ENCODE measurements at places on chromosomes 11 and 22.

DNA sequence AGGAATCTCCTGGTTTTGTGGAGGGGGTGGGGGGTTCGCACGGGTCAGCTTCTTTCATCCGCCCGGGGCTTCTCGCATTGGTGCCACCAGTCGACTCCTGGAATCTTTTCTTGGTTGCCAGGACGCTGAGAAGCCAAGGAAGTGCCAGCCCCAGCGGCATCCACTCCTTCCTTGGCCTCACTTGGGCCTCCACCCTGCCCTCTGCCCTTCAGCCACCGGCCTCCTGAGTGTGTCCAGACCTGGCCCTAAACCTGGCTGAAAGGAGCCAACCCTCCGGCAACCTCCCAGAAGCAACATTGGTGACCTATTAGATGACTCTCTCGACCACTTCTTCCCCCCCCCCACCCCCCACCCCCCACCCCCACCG is 518 bp upstream of the GALNT18 start:
- DNase-seq = no peak

- DNase-seq = no peak
Measured at GRCh38 chr11:134337051-134337450, 5.3 kb downstream of the GLB1L2 start.

GRCh38 chr22:44850946-44851345 is 98.6 kb downstream of the ARHGAP8 start:
- no peak for DNase-seq

GRCh38 chr11:11608783-11609232 is 13.0 kb downstream of the GALNT18 start:
- DNase-seq = peak; percentile 19

GRCh38 chr22:33224841-33225240 is 166.7 kb upstream of the SYN3 start:
- DNase-seq = no peak

DNA sequence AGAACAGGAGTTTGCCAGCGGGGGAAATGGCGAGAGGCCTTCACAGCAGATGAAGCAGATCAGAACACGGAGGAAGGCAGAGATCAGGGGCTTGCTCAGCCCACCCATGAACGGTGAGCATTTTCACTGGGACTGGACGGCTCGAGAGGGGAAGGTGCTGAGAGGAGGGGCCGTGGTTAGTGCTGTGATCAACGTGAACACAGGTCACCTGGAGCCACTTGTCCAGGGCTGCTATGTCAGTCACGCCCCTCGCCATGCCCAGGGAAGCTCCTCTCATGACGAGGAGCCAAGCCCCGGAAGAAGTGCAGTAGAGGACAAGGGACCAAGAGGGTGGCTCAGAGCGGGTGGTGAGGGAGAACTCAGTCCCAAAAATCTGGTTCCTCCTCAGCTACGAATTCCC is 7.0 kb downstream of the PLA2G6 start:
- DNase-seq = no peak

DNA sequence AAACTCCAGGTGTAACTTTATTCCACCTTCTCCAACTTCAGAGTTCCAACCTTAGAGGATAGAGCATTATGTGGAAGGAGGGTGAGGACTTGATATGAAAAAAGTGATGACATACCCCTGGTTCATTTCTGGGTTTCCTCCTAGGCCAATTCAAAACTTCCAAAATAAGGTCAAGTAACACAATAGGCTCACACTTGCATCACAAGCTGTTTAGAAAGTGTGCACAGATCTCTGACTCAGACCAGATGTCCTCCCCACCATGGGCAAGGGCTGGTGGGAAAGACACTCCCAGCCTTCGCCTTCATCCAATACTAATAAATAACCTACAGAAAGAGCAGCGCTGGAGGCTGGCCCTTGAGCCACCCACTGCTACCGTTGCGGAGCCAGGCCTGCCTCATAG is 5.8 kb upstream of the BUD13 start:
- DNase-seq = no peak

DNA sequence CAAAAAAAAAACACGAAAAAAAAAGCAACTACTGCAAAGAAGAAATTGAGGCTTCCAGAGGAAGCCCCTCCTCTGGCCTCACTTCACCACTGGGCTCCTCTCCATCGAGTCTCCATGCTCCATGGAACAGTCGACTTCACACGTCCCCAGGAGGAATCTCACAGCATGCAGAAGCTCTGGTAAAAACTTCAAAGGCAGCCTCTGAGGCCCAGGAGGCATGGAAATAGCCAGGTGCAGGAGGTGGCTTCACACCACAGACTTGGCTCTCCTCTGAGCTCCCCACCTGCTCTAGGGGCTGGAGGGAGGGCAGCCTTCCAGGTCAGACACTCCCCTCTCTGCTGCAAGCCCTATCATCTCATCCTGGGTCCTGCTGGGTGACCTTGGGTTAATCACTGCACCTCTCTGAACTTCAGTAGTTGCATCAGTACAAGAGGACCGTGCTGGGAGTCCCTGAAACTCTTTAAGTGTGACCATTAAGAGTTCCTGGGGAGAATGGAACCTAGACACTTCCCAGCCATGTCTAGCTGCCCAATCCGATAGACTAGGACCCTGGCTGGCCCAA is 8.2 kb downstream of the PDE2A start:
- no peak for DNase-seq

DNA sequence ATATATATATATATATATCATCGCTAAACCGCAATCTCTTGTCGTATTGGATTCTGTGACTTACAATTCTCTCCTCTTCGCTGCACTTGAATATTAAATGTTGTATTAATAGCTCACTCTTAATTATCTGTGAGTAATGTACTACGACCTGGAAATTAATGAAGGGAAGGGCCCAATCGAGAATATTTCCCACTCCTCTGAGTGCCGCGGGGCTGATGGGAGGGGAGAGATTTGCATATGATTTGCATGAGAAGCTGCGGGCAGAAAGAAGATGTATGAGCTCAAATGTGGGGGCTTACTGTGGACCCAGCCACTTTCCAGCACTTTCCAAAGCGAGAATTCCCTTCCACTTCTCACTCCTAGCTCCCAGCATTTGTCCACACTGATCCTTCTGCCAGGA is 141.2 kb downstream of the MN1 start:
- no peak for DNase-seq

DNA sequence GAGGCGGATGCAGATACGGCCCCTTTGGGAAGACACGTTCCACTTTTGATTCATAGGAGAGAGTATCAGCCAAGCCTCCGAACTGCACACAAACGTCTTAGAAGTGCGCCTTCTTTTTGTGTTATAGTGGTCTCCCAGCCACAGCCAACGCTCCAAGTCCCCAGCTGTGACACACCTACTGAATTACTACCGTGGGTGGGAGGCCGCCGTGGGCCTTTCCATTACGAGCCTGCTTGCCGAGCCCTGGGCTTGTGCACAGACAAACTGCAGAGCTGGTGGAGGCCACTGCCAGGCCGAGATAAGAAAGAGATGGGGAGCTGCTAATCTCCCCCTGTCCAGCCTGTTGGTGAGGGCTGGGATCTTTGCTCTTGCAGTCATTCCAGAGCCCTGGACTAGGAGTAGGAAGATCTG is 761 bp downstream of the HMBS start:
- no peak for DNase-seq

GRCh38 chr11:108302121-108302785 is 79.4 kb downstream of the ATM start:
- no peak for DNase-seq

DNA sequence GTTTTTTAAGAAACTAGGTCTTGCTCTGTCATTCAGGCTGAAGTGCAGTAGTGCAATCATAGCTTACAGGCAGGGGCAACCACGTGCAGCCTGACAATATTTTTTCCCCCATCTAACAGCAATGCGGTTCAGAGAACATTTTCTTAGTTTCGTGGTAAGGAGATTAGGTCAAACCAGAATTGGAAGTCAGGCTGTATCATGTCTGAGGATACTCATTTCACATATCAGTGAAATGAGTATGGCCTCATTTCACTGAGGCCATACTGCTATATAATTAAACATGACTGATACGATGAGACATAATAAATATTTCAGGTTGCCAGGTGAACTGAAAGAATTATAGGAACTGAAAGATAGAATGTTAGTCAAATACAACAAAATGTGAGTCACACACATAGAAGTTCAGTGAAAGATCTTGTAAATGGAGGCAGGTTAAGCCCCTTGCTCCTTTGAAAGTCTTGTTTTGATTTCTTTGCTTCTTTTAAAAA is 32.5 kb upstream of the IZUMO1R start:
- no peak for DNase-seq

DNA sequence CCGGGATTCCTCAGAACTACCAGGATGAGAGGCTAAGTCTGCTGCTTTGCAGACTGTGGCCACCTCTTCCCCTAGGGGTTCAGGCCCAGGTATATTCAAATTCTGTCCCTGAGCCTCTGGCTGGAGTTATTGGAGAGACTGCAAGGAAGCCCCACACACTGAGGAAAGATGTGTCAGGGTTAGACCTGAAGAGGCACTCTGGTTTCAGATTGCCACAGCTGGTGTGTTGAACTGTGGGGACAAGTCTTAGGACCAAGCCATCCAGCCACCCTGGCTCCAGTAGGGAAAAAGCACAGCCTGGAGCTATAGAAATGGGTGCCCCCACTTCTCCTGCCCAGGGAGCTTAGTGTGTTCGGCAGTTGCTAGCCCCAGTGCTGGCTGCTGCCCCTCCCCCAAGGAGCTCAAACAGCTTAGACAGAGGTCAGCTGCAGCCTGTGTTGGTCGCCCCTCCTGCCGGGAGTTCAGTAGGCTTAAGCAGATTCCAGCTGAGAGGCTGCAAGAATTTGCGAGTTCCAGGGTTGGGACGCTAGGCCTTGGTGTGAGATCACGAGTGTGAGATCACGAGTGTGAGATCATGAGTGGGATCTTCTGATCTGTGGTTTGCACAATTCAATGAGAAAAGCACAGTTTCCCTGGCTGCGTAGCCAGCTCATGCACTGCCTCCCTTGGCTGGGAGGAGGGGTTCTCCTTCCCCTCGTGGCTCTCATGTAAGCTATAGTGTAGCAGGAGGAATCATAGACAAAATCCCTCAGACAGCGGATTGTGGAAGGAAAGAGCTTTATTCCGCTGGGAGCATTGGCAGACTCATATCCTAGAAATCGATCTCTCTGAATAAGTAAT is 552.1 kb upstream of the CHORDC1 start:
- DNase-seq = no peak

GRCh38 chr11:32500001-32500400 is 64.7 kb upstream of the WT1 start:
- no peak for DNase-seq

- no peak for DNase-seq
Measured at GRCh38 chr11:102309621-102310541, 7.4 kb upstream of the BIRC3 start.

DNA sequence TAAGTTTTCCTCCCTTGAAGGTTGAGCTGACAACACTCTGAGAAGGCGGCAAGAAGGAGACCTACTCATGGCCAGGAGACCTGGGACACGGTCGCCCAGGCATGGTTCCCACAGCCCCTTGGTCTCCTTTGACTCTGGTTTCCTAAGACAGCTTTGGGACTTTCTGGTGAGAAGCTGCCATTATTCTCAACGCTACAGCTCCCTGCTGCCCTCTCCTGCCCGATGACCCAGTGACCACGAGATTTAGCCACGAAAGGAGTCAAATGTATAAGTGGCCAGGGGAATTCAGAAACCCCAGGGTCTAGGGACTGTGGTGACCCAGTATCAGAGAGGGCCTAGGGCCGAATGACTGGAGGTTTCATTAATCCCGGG is 699 bp upstream of the SDF2L1 start:
- DNase-seq = no peak

DNA sequence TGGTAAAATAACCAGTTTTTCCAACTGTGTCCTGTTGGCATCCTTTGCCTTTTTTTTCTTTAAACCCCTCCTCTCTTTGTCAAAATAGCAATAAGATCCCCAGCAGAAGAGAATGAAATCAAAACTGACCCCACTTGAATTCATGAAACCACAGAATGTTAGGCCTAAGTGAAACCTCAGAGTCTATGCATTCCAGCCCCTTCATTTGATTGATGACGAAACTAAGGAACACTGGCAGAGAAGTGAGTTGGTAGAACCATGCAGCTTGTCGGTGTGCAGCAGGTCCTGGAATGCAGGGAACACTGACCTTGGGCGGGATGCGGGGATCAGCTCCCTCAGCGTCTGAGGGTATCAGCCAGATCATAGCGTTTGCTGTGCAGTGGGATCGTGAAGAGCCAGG is 57.5 kb downstream of the GRK3 start:
- DNase-seq = no peak

DNA sequence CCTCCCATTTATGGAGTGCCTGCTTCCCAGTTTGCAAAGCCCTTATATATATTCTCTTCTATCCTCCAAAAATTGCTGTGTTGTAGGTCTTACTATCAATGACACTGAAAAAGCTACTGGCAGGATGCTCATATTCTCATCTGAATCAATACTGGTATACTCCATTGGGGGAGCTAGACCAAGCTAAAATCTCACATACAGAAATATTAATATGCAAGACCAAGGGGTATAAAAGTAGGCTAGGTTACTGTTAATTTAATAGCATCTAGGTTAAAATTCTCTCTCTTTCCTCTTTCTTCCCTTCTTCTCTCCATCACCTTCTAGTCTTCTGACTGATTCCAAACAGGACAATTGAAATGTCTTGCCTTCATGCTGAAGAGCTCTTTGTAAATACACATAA is 17.1 kb upstream of the BDNF start:
- DNase-seq = no peak

DNA sequence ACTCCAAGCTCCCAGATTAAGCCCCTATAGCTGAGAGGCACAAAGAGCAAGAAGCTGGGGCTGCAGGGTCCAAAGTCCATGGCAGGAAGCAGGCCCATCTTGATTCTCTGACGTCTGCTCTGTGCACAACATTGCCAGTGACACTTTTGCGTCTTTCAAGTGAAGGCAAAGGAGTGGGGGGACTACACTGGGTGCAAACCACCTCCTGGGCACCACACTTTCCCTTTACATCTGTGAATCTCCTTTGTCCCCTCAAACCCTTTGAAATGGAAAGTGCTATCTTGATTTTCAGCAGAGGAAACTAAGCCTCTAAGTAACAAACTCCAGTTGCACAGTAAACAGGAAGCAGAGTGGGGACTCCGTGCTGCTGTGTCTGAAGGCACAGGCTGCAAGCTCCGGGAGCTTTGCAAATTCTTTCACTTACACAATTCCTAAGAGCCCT is 428.0 kb downstream of the LARGE1 start:
- DNase-seq = peak; percentile 28

DNA sequence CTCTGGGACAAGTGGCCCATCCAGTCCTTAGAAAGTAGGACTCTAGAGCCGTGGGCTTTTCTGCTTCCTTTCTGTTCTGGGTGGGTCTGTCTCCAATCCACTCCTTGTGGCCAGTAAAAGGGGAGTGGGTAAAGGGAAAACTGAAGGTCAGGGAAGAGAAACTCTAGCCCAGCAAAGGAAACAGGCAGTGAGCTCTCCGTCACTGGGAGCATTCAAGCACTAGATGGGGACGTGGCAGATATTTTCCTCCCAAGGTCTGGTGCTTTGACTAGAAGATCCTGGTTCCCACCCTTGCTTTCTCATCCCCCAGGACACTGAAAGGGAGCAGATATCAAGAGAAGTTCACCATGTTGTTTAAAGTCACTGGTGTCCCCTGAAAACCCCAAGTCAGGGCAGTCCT is 42.2 kb downstream of the MACROD1 start:
- no peak for DNase-seq

- no peak for DNase-seq
Measured at GRCh38 chr11:115051938-115052590, 373.7 kb downstream of the NXPE2 start.

Data from activated CD4-positive, alpha-beta T cell treated with anti-CD3 and anti-CD28 coated beads, Interleukin-2, amount 10 ng/mL, durations not matched to agents 7 days and 5 days (primary cell).